ENCODE measurements at places on chromosomes 4 and X.

GRCh38 chr4:1178300-1179088, 6.1 kb upstream of the SPON2 start:
- no peak for DNase-seq

GRCh38 chrX:149490100-149490499, 15.0 kb downstream of the IDS start:
- DNase-seq, result no peak

DNA sequence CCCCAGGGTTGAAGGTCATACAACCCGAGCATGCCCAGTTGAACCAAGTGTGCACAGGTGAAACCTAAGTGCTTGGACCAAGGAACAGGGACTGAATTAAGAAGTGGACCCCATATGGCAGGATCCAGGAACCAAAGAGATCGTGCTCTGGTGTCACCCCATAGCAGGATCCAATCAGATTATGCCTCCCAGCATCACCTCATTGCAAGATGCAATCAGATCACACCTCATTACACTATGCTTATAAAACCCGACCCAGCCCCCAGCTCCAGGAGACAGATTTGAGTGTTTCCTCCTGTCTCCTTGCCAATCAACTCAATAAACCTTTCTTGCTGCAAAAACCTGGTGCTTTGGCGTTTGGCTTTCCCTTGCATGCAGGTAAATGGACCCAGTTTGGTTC, 37.6 kb downstream of the EFHC2 start:
- DNase-seq, result no peak

GRCh38 chr4:10045481-10045880, 24.2 kb upstream of the SLC2A9 start:
- no peak for DNase-seq

DNA sequence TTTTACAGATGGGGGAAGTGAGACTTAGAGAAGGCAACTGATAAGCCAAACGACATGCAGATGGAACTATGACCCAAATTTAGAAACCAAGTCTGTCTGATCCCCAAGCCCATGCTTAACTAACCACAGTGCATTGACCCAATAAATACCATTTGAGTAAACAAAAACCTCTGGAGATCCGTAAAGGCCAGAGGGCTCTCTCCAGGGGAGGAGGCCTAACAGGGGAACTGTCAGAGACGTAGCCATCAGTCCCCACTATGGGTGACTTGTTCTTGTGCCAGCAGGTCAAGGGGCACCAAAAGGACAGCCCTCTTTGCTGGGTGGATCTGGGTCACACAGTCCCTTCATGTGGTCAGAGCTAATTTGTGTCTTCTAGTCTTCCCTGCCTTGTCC, 420.2 kb downstream of the BCOR start:
- DNase-seq, result no peak

DNA sequence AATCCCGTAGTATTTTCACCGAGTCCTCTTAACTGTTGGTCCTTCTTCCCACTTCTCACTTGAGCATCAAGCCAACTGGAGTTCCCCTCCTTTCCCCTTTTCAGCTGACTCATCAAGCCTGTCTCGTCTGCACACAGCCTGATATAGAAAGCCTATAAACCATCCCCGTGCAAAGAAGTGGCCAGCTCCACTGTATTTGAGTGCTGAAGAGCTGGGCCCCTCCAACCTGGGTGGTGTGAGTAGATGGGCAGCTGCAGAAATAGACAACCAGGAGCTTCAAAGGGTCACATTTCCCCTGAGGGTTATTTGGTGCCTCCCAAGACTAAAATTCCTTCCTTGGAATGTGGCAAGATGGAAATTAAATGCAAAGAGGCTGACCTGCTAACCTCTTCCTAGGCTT, 199.7 kb downstream of the HS6ST2 start:
- DNase-seq, result no peak

- DNase-seq, result no peak
Observed at GRCh38 chr4:57926311-57926710, 816.1 kb upstream of the IGFBP7 start.

DNA sequence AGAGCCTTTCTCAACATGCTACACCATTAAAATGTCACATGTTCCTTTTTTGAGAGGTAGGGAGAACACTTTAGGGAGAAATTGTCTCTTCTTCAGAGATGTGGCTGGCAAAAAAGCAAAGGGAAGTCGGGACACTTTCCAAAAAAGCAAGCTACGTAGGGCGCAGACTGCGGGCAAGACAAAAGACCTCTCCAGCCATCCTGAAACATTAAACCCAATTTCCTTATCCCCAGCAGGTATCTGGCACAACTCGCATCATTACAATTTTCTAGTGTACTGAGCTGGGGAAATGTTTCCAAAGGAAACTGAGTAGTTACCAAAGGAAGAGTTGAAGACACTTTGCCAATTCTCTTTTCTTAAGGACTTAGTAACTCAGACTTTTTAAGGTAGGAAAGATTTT, 116.0 kb downstream of the PACRGL start:
- DNase-seq, result no peak

Data from GM12878 (cell line).